ENCODE measurements at places on chromosomes 12 and 14. TPM values are rescaled to one million over a fixed set of nuclear protein-coding genes. Genes with fewer than 3 reads are reported as not detected.

DNA sequence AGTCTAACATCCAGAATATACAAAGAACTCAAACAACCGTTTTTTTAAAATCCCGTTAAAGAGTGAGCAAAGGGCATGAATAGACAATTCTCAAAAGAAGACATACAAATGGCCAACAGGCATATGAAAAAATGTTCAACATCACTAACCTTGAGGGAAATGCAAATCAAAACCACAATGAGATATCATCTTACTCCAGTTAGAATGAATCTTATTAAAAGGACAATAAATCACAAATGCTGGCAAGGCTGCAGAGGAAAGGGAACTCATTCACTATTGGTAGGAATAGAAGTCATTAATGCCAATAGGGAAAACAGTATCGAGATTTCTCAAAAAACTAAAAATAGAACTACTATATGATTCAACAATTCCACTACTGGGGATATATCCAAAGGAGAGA is 520.1 kb downstream of the RMST start:
- no peak for DNase-seq

DNA sequence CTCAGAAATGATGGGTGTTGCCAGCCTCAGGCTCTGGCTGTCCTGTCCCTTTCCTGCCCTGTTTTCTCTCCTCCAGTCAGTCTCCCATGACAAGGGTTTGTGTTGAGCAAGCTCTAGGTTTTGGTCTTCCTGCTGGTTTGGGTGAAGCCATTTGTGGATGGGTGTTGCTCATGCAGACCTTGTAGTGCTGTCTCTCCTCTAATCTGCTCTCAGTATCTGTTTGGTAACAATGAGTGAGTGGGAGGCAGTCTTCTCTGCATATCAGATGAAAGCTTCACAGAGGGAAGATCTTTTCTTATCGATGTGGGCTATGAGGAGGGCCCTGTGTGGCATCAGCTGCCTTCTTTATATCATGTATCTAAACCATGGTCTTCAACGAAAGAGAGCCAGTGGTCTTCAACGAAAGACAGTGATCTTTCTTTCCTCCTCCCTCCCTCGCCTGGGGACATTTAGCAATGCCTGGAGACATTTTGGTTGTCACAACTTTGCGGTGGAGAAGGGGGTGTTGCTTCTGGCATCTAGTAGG is 3.6 kb downstream of the CMA1 start:
- no peak for DNase-seq

The NFATC4 gene
- total RNA-seq = not detected

The NYNRIN gene
- not detected for total RNA-seq

DNA sequence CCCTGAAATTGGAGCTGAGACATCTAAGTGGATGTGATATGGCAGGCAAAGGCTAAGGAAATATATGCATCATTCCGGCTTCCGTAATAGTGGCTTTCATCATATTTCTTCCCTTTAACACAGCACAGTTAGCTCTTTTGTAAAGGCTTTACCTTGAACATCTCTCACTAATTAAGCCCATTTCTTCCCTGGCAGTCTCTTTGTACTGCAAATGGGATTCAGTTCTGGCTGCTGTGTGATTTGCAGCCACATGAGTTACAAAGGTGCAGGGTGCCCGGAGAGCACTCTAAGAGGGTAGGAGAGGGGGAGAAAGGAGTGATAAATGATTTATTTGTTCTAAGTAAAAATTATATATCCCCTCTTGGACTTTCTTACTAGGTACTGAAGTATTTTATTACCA is 232.1 kb upstream of the CCDC196 start:
- DNase-seq = no peak

GRCh38 chr12:121261398-121261797 is 35.1 kb downstream of the CAMKK2 start:
- no peak for DNase-seq

The DHRS2 gene
- total RNA-seq = 0.57 TPM

DNA sequence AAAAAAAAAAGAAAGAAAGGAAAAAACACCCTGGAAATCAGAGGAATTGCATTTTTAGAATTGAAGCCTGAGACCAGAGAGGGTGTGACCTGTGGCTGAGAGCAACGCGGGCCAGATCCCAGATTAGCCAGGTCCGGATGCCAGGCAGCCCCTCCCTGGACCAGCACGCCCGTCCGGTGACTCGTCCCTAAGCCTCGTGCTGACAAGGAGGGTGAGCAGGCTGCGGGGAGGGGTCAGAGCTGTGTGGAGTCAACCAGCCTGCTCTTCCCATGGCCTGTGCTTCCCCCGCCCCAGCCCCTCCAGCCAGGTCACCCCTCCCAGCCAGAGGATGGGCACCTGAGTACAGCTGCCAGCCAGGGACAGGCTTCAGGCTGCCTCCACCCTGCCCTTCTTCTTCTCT is 4.2 kb upstream of the KLC1 start:
- no peak for DNase-seq

The FAM186B gene
- 2.3 TPM for total RNA-seq

GRCh38 chr12:51333536-51333935 is 9.6 kb upstream of the BIN2 start:
- DNase-seq = no peak

The EIF2S3B gene
- 0.33 TPM for total RNA-seq

- DNase-seq = no peak
These were observed 37.5 kb downstream of the RPGRIP1 start for GRCh38 chr14:21317398-21317797.

The SLC38A4 gene
- total RNA-seq = not detected

DNA sequence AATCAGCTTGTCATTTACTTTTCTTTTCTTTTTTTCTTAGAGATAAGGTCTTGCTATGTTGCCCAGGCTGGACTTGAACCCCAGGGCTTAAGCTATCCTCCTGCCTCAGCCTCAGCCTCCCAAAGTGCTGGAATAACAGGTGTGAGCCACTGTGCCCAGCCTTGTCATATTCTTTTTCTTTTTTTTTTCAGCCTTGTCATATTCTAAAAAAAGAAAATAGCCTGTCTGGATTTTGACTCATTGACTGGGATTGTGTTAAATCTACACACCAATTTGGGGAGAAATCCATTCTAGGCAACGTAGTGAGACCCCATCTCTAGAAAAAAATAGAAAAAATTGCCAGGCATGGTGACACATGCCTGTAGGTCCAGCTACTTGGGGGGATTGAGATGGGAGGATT is 24.1 kb downstream of the ATP5MC2 start:
- no peak for DNase-seq

- DNase-seq = no peak
These were observed 1.7 kb downstream of the FBXO34 start for GRCh38 chr14:55272922-55273321.

The OAS1 gene
- 4.7 TPM for total RNA-seq

The CEBPE gene
- total RNA-seq = not detected

GRCh38 chr14:87142551-87143211 is 850.3 kb downstream of the GALC start:
- no peak for DNase-seq

GRCh38 chr14:36676236-36676635 is 14.6 kb downstream of the PAX9 start:
- no peak for DNase-seq

The BEST3 gene
- total RNA-seq = not detected

The COQ10A gene
- 26.1 TPM for total RNA-seq

GRCh38 chr12:120706029-120706428 is 4.2 kb upstream of the UNC119B start:
- no peak for DNase-seq

The GPR65 gene
- total RNA-seq = 35.0 TPM

The PPP4R4 gene
- total RNA-seq = 0.73 TPM

The KRT72 gene
- 0.43 TPM for total RNA-seq

The GNB3 gene
- not detected for total RNA-seq

The SLC6A12 gene
- not detected for total RNA-seq

The DAD1 gene
- total RNA-seq = 147 TPM

GRCh38 chr12:24996820-24997219 is 47.9 kb upstream of the BCAT1 start:
- DNase-seq = no peak

The PRIMA1 gene
- total RNA-seq = not detected

DNA sequence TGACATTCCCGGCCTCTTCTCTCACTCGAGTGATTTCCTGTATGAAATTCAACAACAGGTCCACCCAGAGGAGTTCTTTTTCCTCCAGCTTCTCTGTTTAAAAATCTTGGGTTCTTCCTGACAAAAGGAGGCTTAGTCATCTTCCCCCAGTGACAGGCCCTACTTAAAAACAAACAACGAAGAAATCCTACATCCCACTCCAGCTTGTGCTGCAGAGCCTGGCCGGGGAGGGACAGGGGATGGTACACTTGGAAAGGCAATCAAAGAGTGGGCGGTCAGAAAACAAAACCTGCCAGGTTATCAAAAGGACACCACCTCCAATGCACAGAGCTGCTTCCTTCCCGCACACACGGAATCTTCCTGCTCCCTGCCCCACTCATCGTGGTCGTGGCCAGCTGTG is 101.3 kb downstream of the CACNA1C start:
- no peak for DNase-seq

The PRR4 gene
- total RNA-seq = 3.1 TPM

GRCh38 chr12:15405606-15406005 is 83.3 kb downstream of the PTPRO start:
- DNase-seq = no peak

- DNase-seq = peak; percentile 75
These were observed 32.1 kb downstream of the SLC15A4 start for GRCh38 chr12:128791395-128792322.

DNA sequence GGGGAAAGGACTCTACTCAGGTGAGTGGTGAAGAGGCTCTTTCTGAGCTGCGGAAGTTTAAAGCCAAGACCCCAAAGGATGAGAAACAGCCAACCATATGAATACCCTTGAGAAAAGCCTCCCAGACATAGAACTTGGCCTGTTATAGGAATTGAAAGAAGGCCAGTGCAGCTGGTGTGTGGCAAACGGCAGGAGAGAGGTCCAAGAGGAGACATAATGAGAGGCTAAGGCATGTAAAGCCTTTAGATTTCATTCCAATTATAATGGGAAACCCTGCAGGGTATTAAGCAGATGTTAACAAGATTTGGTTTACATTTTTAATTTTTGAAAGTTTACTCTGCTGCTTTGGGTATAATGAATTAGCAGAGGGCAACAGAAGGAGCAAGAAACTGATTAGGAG is 552.1 kb upstream of the FBXO33 start:
- no peak for DNase-seq

The LRTM2 gene
- not detected for total RNA-seq

GRCh38 chr12:38961683-38962082 is 56.3 kb upstream of the CPNE8 start:
- DNase-seq = no peak

The KRT75 gene
- not detected for total RNA-seq

The DNAJC22 gene
- total RNA-seq = not detected

GRCh38 chr14:23577004-23577681 is 1.4 kb downstream of the JPH4 start:
- no peak for DNase-seq

DNA sequence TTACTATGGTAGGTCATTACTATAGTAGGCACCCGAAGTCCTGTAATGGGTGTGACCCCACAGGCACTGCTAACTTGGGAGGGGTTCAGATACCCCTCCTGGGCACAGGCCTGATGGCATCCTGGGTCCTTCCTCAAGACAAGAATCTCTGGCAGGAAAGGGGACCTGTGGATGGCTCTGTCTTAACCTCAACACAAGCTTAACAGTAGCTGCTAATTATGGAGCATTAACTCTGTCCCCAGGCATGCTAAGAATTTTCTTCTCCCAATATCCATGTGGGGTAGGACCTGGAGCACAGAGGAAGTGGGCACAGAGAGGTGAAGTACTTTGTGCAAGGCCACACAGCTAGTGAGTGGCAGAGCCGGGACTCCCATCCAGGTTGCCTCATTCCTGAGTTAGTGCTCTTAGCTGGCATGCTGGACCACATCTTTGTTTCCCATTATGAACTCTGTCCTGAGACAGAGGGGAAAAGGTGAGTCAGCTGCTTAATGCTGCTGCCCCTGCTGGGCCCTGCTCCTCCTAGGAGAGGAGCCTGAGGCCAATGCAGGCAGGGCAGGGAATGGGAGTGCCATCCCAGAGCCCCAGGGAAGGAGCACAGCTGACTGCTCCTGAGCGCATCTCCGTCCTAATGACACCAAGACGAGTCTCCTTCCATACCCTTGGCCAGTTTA is 32.1 kb downstream of the GALNT16 start:
- no peak for DNase-seq

DNA sequence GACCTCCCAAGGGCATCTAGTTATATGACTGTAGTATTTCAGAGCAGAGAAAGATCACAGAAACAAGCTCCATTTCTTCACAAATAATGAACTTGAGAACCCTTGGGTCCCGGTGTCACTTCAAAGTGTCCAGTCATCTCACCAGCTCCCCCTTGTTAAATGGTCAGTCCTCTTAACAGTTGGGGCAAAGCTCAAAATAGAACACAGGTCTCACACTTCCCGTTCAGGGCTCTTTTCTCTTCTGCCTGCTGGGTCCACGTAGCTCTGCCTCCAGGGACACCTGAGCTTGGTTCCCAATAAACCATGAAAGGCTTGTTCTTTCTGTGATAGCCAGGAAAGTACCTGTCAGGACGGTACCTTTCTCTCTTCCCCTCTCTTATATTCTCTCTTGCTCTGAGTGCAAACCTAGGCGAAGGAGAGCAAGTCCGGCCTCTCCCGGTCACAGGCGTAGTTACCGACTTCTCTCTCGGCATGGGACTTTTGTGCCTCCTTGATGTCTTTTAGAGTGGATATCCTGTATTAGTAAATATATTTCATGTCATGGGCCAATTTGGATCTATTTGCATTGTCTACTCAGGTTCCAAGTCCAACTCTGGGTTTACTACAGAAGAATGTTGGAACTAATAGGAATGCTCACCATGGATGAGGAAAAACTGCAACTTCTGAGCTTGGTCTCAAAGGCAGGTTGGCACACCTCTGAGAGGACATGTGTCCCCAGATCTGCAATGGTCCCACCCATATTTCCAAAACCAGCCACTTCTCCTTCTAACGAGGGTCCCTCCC is 118.8 kb upstream of the PARP11 start:
- DNase-seq = no peak

DNA sequence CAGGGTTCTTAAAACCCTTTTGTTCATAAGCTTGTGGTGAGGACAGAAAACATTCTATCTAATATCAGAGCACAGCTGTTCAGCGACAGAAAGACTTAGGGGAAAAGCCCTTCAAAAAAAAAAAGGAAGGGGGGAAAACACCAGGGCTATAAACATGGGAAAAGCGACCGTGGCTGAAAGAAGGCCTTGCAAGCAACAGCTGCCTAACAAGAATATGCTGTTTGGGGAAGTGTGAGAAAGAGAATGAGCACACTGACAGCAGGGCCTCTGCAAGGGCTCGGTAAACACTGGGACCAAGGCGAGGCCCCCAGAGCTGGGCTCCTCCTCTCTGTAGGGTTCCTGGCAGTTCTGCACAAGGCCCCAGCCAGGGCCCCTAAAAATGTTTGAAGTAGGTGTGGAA is 27.4 kb upstream of the CCND2 start:
- DNase-seq = no peak

All from natural killer cell treated with Interleukin-12 subunit alpha and Interleukin-12 subunit beta and Interleukin-15 and Interleukin-18, amount 100 ng/mL, for 72 hours (primary cell).